ENCODE measurements at places on chromosomes 11 and 22.

DNA sequence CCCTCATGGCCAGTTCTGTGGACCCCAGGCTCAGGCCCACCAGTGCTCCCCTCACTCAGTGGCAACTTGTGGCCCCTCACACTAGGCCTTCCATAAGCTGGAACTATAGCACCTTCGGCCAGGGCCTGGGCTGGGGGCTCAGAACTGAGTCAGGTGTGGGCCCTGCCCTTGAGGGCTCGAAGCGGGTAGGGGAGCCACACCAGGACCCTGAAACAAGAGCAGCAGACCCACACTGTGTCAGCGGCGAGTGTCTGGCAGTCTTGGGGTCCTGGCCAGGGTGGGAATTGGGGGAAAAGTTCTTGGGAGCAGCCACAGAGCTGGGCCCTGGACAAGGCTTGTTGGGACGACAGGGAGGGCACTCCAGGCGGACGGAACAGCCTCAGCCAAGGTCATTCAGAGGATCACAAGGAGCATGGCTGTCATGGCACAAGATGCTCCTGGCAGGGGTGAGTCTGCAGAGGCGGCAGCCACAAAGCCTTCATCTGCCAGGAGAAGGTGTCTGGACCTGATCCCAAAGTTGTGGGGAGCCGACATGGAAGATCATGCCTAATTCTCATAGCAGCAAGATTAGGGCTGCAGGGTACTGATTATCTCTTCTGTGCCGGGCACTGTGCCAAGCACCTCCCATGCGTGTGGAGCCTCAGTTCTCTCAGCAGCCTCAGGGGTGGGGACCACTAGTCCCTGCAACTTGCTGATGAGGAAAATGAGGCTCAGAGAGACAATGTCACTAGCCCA lies 50.7 kb downstream of the SHISAL1 start:
- no peak for DNase-seq

GRCh38 chr11:65743681-65744025 lies 23.1 kb upstream of the RNASEH2C start:
- no peak for DNase-seq

DNA sequence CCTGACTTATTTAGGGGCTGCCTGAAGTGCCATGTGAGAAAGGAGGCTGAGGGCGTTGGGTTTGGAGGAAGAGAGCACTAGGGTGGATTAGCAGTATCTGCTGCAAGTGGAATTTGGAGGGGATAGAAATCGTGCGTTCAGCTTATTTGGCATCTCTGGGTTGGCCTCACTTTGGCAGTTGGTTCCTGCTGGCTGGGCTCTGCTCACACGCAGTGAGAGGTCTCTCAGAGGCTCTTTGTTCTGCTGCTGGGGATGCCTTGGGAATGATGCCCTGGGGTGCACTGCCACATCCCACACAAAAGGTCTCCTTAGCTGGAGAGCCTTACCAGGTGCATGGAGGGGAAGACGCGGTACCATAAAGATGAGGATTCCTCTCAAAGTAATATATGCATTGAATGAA lies 17.7 kb upstream of the MICAL2 start:
- no peak for DNase-seq

DNA sequence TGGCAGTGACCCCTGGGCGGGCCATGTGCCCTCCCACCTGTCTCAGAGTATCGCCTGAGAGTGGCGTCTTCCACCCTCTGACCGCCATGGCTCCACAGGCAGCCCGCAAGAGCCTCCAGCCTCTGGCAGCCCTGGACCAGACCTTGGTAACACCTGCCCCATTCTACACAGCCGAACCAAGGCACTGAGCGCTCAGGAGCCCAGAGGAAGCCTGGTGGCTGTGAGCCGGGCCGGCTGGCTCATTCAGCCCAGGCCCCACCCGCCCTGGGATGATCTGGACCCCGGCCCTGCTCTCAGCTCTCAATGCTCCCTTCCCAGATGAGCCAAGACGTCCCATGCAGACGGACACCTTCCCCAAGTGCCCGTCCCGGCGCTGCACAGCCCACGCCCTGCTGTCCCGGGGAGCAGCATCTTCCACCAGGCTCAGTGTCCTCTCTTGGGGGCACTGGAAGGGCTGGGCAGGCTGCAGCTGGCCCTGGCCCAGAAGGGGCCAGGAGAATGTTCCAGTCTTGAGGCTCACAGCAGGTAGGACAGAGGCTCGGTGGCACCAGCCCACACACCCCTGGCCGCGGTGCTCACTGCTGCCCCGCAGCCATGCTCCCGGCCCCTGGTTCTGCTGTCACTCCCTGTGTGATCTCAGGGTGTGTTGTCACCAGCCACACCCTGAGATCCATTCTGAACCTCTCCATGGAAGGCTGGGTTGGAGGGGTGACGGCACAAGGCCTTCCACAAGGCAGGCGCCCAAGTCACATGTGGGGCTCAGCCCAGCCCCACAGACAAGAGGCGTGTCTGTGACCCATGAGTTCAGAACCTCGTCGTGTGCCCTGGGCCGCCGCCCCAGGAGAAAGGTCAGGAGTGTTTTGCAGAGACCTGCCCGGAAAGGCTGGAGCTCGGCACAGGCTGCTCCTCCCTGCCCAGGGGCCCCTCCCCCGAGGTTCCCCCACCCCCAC lies 24.2 kb upstream of the PPARA start:
- DNase-seq: no peak

- no peak for DNase-seq
These were observed 85.0 kb upstream of the CLPB start for GRCh38 chr11:72519220-72519881.

DNA sequence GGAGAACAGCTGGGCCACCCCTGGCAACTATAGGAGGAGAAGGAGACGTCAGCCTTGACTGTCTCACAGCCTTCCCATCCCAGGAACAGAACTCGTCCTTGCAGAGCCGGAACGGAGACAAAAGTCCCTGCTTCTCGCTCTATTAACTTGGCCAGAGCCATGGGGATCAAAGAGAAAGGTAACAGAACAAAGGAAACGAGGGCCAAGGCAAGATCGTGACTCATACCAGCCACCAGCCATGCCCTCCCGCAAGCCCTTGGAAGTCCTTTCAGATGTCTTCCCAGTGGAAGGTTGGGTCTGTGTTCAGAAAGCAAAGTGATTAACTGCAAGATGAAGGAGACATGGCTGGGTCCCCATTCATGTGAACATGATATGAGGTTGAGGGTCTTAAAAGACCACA lies 64.7 kb downstream of the PDE2A start:
- no peak for DNase-seq

DNA sequence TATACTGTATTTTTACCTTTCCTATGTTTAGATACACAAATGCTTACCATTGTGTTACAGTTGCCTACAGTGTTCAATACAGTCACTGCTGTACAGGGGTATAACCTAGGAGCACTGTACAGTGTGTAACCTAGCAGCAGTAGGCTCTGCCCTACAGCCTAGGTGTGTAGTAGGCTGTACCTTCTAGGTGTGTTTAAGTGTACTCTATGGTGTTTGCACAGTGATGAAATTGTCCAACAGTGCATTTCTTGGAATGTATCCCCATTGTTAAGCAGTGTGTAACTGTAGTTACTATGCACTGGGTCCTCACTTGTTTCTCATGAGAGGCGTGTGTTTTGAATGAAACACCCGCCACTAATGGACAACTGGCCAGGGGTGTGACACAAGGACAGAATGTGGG lies 269.0 kb downstream of the OPCML start:
- DNase-seq: no peak
